ENCODE measurements at places on chromosomes 3 and 15.
A peak's percentile ranks its signal among the peaks of the same experiment; 100 is the strongest.

DNA sequence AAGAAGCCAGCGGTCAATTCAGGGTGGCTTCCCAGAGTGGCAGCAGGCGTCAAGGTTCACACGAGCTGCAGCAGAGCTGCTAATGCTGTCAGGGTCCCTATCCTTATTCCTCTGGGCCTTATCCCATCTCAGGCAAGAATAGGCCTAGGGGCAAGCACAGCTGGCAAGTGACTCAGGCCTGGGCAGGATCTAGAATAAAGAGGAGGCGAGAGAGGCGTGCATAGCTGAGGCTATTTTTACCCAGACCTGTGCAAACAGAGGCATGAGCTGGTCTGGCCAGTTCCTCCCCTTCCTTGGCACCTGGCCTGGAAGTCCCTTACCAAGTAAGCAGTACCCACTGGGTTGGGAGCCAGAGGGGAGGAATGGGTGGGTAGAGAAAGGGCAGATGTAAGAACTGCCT lies 12.2 kb upstream of the VIPR1 start:
- DNase-seq, result peak; percentile 83

DNA sequence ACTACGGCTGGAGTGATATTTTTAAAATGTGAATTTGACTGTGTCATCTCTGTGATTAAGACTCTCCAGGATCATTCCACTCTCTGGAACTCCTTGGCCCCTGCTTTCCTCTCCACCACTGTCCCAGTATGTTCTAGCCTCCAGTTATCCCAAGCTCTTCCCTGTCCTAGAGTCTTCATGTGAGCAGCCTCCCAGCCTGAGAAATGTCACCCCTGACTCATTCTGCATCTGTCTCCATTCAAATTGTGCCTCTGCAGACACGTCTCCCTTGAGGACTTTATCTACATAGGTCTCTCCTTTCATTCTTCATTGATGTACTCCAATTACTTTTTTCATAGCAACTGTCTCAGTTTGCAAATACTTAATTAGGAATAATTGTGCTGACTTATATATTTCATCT lies 317.7 kb upstream of the ADAMTS9 start:
- DNase-seq, result no peak

DNA sequence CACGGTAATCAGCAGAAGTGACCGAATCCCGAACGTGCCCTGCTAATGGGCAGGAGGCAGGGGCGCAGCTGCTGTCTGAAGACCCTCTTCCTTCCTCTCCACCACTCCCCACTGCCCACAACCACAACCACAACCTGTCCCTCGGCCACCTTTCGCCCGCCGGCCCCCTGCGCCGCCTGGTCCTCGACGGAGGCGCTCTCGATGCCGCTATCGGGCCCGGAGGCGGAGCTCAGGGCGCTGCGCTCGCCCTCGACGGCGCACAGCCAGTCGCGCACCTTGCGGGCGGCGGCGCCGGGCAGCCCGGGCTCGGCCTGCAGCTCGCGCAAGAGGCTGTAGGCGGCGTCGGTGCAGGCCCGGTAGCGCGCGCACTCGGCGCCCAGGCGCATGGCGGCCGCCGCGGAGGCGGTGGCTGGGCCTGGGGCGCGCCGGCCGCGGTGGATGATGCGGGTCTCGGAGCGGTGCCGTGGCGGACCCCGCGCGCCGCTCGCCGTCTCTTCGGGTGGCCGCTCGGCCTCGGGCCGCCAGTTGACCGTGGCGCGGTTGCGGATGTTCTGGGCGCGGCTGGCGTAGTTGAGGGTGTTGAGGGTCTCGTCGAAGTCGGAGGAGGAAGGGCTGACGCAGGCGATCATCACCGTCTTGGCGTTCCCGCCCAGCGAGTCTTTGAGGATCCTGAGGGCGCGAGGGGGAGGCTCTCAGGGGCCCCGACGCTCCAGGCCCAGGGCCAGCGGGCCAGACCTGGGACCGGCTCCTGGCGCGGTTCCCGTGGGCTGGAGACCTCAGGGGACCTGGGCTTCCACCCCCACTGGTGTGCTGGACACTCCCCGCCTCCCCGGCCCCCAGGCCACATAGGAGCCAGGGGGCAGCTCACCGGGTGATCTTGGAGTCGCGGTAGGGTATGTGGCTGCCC lies 6.9 kb downstream of the KIF7 start:
- no peak for DNase-seq

DNA sequence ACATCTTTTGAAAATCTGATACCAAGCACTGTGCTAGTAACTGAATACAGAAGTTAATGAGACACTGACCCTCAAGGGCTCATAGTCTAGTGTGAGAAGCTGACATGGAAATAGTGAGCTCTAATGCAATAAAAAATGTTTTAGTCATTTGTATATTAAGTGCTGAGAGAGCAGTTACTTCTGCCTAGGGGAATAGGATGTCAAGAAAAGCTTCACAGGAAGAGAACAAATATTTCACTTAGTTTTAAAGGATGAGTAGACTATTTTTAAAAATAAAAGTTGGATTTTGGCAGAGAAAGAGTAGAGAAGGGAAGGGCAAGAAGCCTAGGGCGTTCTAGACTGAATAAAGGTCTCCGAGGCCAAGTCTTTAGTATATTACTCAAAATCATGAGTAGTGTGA lies 158.4 kb downstream of the ATG7 start:
- DNase-seq, result no peak

DNA sequence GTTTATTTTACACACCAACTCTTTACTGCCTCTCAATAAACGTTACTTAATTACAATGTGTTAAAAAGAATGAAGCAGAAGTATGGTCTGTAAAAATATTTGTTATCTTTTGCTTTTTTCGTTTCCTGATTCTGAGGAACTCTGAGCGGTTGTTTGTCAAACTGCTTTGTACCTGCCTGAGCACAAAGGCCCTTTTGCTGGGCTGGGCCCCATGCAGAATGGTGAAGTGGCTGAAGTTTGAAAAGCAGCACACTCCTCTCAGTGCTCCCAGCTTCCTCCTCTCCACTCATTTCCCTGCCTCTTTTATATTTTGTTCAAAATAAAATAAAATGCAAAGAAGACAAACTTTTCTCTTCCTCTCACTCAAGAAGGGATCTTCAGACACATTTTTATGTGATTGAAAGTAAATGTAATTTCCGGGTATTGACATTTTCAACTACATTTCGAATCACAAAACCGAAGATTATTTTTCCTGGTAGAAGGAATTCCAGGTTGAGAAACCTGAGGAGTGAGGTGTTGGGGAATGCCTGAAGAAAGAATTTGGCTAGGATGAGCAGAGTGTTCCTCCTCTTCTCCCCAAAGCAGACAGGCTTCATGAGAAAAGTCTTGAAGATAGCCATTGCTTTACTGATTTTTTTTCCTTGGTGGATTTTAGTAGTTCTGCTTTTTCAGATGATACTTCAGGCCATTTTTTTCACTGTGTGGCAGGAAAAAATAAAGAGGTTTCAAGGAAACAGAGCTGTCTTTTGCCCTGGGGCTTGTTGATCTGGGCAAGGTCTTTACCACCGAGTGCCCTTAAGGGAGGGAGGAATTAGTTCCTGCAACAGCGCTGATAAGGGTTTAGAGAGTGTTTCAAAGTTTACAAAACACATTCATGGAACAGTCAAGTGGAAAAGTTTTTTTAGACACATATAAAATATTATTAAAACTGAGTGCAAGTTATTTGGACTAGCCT lies 229.8 kb downstream of the NFKBIZ start:
- DNase-seq, result peak; percentile 87

DNA sequence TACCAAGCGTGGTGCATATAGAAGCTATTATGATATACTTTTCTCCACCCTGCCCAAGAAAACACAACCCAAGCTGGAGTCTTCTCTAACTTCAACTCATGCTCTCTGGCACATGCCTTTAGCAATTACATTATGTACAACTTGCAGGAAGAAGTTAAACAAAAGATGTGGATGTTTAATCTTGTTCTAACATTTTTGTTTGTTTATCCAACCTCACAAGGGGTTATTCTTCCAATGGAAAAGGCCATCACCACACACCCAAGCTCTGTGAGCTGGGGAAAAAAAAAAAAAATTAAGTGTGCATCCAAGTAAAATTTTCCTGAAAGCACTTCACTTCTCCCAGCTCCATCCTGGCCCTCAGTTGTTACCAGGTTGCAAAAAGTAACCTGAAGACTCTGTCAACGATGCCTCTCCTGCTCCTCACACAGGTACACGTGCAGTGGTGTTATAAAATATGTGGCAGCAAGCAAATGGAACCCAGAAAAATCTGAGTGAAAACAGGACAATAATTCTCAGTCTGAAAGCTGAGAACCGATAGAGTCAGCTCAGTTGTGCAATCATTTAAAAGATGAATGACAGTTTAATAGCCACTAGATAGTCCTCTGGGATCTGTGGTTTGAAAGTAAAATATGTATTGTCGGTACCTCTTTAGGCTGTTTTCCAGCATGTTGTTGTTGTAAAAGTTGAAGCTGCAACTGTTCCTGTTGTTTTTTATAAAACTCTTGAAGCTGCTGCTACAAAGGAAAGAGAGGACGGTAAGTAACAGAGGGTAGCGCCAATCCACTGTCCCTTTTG lies 531.4 kb downstream of the FOXP1 start:
- DNase-seq, result no peak
